HFFc6 (cell line): ENCODE measurements at places on chromosomes 3 and 15. TPM values are rescaled to one million over a fixed set of nuclear protein-coding genes. Genes with fewer than 3 reads are reported as not detected.

TRIM42 gene
- total RNA-seq = not detected in 3 replicates

DNA sequence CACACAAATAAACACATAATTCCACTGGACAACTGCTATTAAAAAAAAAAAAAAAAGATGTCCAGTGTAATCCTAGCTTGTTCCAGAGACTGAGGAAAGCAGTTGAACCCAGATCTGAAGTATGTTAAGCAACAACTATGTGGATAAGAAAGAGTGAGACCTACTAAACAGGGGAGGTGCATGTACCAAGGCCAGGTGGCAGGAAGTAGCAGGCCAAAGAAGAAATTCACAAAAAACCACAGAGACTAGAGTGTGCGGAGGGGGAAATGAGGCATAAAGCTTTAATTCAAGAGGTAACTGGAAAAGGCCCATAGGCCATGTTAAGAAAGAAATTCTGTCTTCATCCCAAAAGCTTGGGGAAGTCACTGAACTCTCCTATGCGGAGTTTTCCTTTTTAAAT, 490.0 kb downstream of the NAALADL2 start:
- peaks cover 2% of the 10 kb centered on the region; the same call in 1 of the 2 replicates for H3K27me3 ChIP-seq
- peaks cover 5% of the 10 kb centered on the region for H3K36me3 ChIP-seq

NRROS gene
- 0.09 to 0.13 TPM in 2 of 3 replicates, not detected in the other for total RNA-seq

DNA sequence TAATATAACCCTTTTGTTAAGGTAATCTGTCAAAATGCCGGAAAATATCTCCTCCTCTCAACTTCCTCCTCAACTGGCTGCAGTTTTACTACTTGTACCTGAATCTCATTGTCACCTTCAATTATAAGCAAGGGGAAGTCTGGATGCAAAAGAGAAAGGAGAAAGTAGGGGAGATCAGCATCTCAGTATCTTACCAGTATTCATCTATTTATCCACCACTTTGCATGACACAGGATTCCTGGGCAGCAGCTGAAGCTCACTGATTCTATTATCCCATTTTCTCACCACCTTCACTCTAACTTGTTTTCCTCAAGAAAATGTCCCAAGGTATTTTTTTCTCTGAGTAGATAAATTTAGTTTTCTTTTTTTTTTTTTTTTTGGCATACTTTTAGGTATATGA, 440.5 kb upstream of the CBLB start:
- no peak overlapping the region for H3K4me3 ChIP-seq
- no peak overlapping the region for H3K27ac ChIP-seq
- H3K36me3 ChIP-seq = no peaks in the 10 kb centered on the region
- H3K27me3 ChIP-seq = no peaks in the 10 kb centered on the region
- no peak for DNase-seq

- 0 out of 2 replicates have a peak, but pooled peaks cover 13% of the 10 kb centered on the region for H3K36me3 ChIP-seq
- H3K27me3 ChIP-seq = no peaks in the 10 kb centered on the region
- peak; percentile 59 for DNase-seq
- H3K27ac ChIP-seq = peak overlapping the region; percentile 82
Observed at GRCh38 chr3:12644331-12644937, 19.5 kb downstream of the RAF1 start.

- no peaks in the 10 kb centered on the region for H3K36me3 ChIP-seq
- H3K27ac ChIP-seq = no peak overlapping the region
- no peak overlapping the region for H3K4me3 ChIP-seq
- peaks cover 2% of the 10 kb centered on the region; the same call in 1 of the 2 replicates for H3K27me3 ChIP-seq
- DNase-seq = no peak
Observed at GRCh38 chr3:135239615-135239884, 444.5 kb downstream of the EPHB1 start.

DNA sequence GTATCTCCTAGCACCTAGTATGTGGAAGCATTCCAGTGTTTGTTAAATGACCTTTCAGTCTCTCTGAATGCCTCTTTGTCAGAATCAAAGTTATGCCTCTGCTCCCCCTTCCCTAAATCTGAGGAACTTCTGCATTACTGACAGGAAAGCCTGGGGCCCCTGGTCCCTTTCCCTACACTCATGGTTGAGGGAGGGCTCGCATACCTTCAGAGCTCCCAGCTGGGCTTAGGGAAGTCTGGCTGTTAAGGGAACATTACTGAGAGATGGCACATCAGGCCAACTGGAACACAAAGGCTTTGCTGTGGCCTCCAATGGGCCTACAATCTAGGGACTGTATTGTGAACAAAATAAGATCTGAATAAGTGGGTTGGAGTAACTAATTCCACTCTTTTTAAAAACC, 10.3 kb downstream of the PKM start:
- no peak for DNase-seq
- H3K36me3 ChIP-seq = peaks cover 66% of the 10 kb centered on the region
- H3K27ac ChIP-seq = peak overlapping the region; percentile 30
- peaks cover 6% of the 10 kb centered on the region; the same call in 1 of the 2 replicates for H3K27me3 ChIP-seq
- peaks cover 84% of the 10 kb centered on the region for H3K4me1 ChIP-seq

GRCh38 chr15:38297623-38298388, 45.2 kb downstream of the SPRED1 start:
- H3K27ac ChIP-seq = peak overlapping the region; percentile 13; the same call in 1 of the 2 replicates
- peaks cover 85% of the 10 kb centered on the region for H3K4me1 ChIP-seq
- no peak for DNase-seq
- no peak overlapping the region for H3K4me3 ChIP-seq
- H3K27me3 ChIP-seq = no peaks in the 10 kb centered on the region; the same call in 1 of the 2 replicates

DNA sequence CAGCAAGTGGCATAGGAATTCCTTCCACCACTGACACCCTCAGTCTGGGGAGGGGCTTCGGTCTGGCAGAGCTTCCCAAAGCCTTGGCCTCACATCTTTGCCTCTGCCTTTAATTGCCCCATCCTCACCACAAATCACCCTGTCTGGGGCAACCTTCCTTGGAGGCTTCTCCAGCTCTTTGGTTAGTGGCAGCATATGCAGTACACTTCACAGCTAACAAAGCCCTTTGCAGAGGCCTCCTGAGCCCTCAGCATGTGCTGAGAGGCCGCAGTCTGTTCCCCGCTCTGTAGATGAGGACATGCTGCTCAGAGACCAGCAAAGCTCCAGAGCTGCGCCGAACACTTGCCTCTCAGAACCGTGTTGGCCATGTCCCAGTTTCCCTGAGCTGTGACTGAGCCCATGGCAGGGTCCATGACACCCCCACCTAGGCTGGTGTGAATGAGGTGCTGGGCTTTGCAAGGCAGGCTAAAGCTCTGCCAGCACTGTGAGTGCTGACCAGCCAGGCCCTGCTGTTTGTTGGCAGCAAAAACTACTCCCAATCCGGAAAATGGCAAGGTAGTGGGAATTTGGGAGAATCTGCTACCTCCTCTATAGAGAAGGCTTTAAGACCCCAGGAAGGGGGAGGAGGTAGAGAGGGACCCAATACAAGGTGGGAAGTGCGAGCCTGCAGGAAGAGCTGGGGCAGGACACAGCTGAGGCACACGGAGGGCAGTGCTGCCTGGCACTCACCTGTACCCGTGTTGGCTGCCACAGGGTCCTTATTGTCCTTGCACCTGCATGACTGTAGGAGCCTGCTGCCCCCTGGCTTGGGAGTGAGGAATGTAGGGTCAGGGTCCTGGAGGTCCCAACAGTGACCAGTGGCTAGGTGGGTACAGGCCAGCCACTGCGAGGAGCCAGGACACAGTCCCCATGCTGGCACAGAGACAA, 8.4 kb upstream of the KLF15 start:
- no peak for DNase-seq
- no peaks in the 10 kb centered on the region for H3K36me3 ChIP-seq
- H3K4me3 ChIP-seq = no peak overlapping the region
- peaks cover 29% of the 10 kb centered on the region for H3K27me3 ChIP-seq
- no peak overlapping the region for H3K27ac ChIP-seq

DNA sequence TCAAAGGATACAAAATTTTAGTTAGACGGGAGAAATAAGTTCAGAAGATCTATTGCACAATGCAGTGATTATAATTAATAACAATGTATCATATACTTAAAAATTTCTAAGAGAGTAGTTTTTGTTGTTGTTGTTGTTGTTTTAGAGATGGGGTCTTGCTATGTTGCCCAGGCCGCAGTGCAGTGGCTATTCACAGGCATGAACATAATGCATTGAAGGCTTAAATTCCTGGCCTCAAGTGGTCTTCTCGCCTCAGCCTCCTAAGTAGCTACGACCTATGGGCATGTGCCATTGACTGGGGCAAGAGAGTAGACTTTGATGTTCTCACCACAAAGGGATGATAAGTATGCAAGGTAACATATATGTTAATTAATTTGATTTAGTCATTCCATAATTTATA, 7.5 kb downstream of the STRIT1 start:
- no peaks in the 10 kb centered on the region for H3K27me3 ChIP-seq
- no peak overlapping the region for H3K27ac ChIP-seq
- peaks cover 11% of the 10 kb centered on the region for H3K4me1 ChIP-seq
- H3K36me3 ChIP-seq = no peaks in the 10 kb centered on the region
- no peak for DNase-seq

- peaks cover 41% of the 10 kb centered on the region for H3K27me3 ChIP-seq
- no peak within 1 kb of the TSS for H3K27ac ChIP-seq
- DNase-seq = no peak
- H3K36me3 ChIP-seq = no peaks in the 10 kb centered on the region
Observed at GRCh38 chr15:89496155-89497098, at the start of gene RHCG. RHCG (minus strand) TSS chr15:89496583; CDS start chr15:89496544, 39 bp downstream.

DNA sequence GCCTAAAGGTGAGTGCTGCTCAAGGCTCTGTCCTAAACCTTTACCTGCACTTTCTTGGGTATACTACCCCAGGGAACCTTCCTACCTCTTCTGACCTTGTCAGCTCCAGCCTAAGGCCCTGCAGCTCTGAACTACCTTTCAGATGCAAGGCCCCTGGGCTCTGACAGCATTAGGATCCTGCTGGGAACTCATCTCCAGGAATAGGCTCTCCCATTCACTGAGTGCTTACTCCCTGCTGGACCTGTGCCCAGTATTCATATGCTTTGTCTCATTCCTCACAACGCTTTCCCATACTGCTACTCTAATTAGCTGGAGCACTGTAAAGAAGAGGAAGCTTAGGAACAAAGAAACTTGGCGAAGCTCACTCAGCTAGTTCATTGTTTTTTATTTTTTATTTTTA, 53.8 kb upstream of the RAB6B start:
- H3K27me3 ChIP-seq = peaks cover 32% of the 10 kb centered on the region
- H3K4me1 ChIP-seq = peaks cover 12% of the 10 kb centered on the region
- no peak overlapping the region for H3K4me3 ChIP-seq

DNA sequence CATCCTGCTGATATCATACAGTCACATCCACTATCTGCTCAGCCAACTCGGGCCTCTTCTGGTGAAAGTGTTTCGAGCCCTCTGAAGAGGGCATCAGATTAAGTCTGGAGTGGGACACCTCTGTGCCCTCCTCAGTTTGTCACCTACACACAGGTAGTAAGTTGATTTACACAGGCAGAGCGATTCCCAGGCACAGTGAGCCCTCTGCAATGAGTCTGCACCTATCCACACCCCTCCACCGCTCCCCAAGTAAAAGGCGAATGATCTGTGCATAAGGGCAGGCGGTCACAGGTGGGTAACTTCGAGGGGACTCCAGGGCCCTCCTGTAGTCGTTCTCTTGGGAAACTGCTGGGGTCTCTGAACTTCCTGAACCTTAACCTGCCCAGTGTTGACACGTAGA, 152.0 kb downstream of the ATP10A start:
- no peaks in the 10 kb centered on the region; the same call in 1 of the 2 replicates for H3K36me3 ChIP-seq
- H3K27ac ChIP-seq = no peak overlapping the region
- H3K4me3 ChIP-seq = no peak overlapping the region
- DNase-seq = no peak

TMEM207 gene
- total RNA-seq = not detected in 3 replicates

FBXO22 gene
- 49.3 to 52.7 TPM (median 52.4 TPM) in 3 replicates for total RNA-seq

GRCh38 chr3:38497031-38497430, 891 bp downstream of the EXOG start:
- DNase-seq = peak; percentile 8
- H3K4me3 ChIP-seq = peak overlapping the region; percentile 98
- peaks cover 5% of the 10 kb centered on the region; the same call in 1 of the 2 replicates for H3K36me3 ChIP-seq
- peaks cover 55% of the 10 kb centered on the region for H3K4me1 ChIP-seq

DNA sequence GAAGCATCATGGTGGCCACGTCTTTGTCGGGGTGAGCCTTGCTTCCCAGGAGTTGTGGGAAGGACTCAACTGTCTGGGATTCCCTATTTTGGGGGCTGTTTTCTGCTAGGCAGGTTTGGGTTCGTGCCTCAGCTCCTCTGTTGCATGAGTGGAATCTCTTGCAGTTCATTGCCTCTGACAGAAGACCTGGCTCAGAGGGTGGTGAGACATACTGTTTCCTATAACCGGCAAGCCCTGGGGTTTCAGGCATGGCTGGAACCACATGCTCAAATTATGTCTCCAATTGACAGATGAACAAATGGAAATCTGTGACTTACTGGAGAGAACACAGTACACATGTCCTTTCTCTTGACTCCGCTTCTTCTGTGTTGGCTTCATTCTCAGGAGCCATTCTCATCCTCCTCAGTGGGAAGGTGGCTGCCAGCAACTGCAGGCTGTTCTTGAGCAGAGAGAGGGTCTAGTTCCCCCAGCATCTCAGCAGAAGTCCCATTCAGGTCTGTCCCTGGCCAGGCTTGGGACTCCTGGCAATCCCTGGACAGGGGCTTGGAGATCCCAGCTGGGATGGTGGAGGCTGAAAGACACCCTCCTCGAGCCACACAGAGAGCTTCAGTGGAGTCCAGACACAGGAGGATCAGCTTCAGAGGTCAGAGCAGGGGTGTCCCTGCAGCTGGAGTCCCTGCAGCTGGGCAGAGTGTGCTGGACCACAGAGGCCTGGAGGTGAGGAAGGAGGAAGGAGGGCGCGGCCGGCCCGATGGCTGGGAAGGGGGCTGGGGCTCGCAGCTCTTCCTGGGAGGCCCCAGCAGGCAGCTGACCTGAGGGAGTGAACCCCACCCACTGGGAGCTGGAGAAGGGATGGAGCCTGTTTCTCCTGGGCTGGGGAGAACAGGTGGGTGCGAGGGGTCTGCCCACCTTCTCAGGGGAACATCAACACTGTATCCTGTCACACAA, 97.6 kb downstream of the LSM3 start:
- peaks cover 20% of the 10 kb centered on the region for H3K27me3 ChIP-seq
- no peak overlapping the region for H3K27ac ChIP-seq
- peaks cover 6% of the 10 kb centered on the region; the same call in 1 of the 2 replicates for H3K4me1 ChIP-seq
- no peak for DNase-seq
- H3K36me3 ChIP-seq = no peaks in the 10 kb centered on the region
- no peak overlapping the region for H3K4me3 ChIP-seq

DNA sequence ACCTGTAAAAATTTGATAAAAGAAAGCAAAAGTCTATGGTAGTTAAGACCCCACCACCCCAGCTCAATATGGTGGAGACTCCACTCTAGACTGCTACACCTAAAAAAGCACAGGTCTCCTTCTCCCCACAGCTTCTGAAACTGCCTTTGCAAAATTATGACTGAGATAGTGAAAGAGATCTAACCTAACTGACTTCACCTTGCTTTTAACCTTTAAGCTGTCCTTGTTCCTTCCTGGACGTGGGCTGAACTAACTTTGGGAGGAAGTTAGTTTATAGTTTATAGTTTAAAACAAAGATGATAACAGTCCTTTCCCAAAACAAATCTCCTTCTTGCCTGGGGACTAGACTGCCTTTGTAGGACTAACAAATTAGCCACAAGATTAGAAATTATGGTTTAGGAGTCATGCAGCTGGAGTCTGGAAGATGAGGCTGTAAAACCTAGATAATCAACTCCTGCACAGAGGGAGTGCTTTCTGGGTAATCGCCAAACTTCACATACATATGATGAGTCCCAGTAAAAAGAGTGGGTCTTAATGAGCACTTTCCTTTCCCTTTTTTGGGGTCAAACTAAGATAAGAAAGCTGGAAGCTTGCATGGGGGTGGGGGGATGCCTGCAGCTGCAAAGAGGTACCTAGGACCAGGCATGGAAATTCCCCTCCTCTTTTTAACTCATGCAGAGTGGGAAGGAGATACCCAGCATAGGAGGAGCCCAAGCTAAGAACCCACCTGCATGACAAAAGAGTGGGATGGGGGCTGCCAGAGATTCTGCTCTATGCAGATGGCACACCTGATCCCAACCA, 17.5 kb downstream of the CCR8 start:
- H3K4me1 ChIP-seq = no peaks in the 10 kb centered on the region
- no peak overlapping the region for H3K4me3 ChIP-seq
- peaks cover 7% of the 10 kb centered on the region; the same call in 1 of the 2 replicates for H3K27me3 ChIP-seq
- DNase-seq = no peak
- no peaks in the 10 kb centered on the region for H3K36me3 ChIP-seq
